Cortex of kidney (tissue), 1 donor: ENCODE measurements at places on chromosomes 16 and 17.

GRCh38 chr16:86771506-86772460 lies 193.4 kb downstream of the FOXL1 start:
- DNase-seq = no peak

GRCh38 chr16:51526621-51527020 lies 375.6 kb upstream of the SALL1 start:
- DNase-seq = no peak

DNA sequence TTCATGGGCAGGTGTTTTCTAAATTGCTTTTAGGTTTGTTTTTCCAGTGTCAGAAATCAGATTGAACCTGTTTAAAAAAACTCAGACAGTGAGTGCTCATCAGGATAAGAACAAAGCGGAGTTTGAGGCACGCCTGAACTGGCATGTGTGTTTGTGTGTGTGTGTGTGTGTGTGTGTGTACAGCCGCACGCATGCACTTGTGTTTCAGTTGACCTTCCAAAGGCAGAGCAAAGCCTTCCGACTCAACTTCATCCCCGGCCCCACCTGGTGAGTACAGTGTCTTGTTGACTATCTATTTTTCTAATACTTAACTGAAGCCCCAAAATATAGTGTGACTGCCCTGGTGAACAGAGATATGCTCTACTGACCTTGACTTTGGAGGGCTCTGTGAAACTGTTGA lies 225.1 kb downstream of the IRX3 start:
- DNase-seq = no peak

DNA sequence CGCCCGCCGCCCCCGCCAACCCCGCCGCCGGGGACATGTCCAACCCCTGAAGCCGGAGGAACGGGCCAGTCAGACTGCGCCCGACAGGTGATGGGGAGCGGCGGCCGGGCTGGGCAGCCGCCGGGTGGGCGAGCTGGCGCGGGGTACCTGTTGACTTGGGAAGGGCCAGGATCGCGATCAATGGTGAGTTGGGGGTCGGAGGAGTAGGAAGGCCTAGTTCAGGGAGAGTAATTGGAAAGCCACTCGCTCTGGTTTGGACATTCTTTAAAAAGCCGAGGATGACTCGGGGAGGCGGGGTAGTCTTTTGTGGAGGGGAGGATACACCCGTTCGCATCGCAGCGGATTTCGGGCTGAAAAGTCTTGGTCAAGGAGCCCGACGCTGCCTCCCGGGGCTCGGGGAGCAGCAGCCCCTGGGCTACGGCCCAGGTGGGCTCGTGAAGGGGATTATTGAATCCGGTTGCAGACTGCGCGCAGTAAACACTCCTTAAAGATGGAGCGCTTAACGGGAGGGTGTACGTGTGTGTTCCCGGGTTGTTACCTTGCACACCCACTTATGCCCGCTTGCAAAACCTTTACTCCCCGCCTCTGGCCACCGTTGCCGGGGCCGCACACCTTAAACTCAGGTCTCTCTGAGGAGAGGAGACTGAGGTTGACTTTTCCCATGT lies 123.8 kb downstream of the GOSR1 start:
- DNase-seq = no peak

DNA sequence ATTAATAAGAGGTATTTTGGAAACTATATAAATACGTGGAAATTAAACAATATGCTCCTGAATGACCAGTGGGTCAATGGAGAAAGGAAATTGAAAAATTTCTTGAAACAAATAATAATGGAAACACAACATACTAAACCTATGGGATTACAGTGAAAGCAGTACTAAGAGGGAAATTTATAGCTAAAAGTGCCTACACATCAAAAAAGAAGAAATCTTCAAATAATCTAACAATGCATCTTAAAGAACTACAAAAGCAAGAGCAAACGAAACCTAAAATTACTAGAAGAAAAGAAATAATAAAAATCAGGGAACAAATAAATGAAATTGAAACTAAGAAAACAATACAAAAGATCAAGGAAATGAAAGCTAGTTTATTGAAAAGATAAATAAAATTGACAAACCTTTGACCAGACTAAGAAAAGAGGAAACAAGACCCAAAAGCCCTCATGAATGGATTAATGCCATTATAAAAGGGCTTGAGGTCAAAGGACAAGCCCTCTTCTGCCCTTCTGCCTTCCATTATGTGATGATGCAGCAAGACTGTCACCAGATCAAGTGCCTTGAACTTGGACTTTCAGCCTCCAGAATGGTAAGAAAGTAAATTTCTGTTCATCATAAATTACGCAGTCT lies 43.9 kb upstream of the ALDH3A1 start:
- no peak for DNase-seq

- DNase-seq = no peak
These were observed 580.3 kb upstream of the CA10 start for GRCh38 chr17:52738791-52739190.

GRCh38 chr17:50536683-50537646 lies 4.4 kb downstream of the EPN3 start:
- DNase-seq = no peak

DNA sequence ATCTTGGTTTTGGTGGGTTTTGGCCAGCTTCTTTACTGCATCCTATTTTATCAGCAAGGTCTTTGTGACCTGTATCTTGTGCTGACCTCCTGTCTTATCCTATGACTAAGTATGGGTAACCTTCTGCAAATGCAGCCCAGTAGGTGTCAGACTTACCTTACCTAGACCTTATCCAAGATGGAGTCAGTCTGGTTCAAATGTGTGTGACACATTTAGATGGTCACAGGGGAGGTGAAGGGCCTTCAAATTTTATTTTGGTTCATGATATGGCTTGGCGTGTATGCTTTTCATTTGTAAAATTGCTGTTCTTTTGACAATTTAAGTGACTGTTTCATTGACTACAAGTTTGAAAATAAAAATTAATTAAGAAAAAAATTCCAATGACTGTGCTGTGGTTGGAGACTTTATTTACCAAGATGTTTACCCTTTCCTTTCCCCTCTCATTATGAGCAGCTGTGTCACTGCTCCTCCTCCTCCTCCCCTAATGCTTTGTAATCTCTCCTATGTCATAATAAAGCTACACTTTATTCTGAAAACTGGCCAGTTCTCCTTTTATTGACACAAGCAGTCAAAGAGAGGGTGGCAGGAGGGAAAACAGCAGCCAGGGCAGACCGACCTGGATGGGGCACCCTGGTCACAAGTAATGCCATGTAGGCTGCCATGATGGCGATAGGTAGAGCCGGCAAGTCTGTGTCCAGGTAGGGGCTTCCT lies 49.4 kb downstream of the TNFRSF13B start:
- DNase-seq = no peak

DNA sequence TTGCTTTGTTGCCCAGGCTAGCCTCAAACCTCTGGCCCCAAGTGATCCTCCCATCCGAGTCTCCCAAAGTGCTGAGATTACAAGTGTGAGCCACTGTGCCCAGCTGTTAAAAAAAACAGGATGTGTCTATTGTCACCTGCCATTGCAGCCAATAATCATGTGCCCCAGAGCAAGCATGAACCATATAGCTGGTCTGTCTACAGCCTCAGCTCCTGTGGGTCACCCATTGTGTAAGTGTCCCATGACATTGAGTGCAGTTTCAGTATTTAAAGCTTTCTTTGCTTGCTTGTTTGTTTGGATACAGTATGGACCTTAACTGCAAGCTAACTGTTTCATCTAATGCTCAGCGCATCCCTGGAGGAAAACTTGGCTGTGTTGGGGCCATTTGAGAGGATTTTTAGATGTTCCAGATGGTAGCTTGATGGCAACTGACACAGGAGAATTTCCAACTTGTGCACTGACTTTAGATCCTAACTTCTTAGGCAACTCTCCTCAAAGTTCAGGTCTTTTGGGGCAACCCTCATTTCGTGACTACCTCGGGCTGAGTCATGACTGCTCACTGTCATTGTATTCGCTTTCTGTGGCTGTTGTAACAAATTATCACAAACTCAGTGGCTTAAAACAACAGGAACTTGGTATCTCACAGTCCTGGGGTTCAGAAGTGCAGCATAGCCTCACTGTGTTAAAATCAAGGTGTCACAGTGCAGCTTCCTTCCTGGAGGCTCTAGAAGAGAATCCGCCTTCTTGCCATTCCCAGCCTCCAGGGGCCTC lies 30.3 kb upstream of the ADORA2B start:
- DNase-seq = no peak

- no peak for DNase-seq
These were observed 116.6 kb downstream of the PRKCB start for GRCh38 chr16:23952128-23952970.

DNA sequence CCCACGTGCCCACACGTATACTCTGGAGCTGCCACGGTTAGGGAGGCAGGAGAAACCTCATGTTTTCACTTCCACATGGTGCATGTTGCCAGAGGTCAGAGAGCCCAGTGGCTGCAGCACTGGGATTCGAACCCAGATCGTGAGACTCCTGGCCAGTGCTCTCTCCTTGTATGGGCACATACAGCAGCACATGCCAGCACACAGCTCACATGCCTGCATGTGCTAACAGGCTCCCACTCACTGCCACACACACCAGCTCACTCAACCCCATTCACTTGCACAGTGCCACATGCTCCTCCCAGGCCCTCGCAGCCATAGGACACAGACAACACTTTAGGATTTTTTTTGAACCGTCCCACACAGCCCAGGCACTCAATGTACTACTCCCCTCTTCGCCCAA lies 49.5 kb upstream of the MRPS23 start:
- no peak for DNase-seq

- no peak for DNase-seq
These were observed at the start of gene MPP3 for GRCh38 chr17:43832976-43833829. MPP3 (minus strand) TSS chr17:43833146; CDS start chr17:43831906, 1,240 bp downstream.

- DNase-seq = no peak
These were observed 253.3 kb downstream of the STX8 start for GRCh38 chr17:9322326-9322725.

DNA sequence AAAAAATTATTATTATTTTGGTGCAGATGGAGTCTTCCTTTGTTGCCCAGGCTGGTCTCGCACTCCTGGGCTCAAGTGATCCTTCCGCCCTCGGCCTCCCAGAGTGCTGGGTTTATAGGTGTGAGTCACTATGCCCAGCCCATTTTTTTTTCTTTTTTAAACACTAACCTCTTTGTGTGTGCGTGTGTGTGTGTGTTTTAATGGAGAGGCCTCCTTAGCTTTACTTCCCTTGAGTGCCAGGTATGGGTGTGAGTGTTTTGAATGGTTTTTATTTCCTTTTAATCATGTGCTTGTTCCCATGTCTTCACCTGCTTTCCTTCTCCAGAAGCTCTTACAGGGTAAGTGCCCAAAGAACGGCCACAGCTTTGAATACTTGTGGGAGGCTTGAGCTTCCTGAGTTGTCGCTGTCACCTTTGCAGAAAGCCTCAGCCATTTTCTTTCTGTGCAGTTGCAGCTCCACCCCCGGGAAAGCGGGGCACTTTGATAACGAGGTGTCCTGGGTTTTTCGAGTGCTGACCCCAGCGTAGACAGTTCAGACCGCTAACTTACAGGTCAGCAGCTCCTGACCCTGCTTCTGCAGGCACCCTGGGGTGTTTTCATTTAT lies 22.6 kb downstream of the AKAP1 start:
- no peak for DNase-seq

GRCh38 chr17:64024781-64025731 lies 4.6 kb upstream of the ICAM2 start:
- no peak for DNase-seq

DNA sequence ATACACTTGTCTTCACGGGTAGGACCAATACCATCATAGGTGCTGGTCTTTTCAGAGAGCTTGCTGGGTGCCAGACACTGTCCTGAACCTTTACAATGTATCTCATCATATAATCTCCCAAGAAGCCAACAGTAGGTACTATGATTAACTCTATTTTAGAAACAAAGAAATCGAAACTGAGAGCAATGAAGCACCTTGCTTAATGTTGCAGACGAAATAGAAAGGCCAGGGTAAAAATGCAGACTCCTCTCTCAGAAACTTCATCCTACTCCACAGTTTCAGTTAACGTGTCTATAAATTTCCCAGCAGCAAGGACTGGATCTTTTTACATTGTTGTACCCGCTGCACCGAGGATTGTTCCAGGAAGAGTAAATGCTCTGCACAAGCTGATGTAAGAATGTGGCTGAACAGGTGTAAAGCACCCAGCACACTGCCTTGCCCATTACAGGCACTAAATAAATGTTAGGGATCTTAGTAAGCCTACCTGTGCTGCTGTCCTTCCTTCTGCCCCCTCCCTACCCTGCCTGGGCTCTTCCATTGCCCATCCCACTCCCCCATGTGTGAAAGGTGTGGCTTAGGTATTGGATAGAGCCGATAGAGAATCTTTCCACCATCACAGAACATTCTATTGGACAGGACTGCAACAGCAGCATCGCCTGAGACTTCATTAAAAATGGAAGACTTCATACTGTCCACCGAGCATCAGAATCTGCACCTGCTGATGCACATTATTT lies 476.7 kb downstream of the SOX9 start:
- DNase-seq = no peak

GRCh38 chr17:82776454-82776853 lies 24.6 kb downstream of the TBCD start:
- DNase-seq = no peak

- no peak for DNase-seq
These were observed 66.5 kb upstream of the LGALS9 start for GRCh38 chr17:27564463-27564862.
